AG08396 (cell line): ENCODE measurements at places on chromosomes 7 and 10.
A peak's percentile ranks its signal among the peaks of the same experiment; 100 is the strongest.

DNA sequence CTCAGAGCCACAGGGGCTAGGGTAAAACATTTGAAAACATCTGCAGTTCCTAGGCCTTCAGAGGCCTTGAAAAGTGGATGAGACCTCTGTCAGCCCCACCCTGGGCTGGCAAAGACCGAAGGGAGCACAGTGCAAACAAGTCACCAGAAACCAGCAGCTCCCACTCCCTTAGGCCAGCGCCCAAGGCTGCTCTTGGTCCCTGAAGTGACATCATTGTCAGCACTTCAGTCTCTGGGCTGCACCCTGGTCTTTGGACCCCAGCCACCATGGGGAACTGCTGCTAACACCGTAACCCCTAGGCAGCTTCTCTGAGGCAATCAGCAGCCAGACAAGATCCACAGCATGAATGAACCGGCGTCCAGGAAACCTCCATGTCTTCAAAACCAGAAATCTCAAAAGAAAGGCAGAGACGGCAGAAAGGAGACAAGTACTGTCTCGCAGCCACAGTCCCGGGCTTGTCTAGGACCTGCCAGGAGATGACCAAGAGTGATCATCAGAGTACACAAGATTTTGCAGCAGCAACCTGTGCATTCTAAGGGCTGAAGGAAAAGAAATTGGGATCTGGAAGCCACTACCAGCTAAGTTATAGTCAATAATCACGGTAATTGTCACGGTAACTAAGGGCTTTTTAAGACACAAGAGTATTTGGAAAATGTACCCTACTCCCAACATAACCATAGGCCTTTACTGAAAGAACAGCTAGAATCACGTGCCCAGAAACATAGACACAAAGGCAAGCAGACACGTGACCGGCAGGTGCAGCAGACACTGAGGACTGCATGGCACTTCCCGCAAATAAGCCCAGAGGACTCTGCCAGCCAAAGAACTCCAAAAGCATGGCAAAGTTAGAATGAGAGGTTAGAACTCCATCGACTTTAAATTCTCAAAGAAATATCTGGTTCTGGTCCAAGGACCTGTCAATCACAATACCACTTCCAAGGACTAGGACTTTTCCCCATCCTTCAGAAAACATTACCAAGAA, 23.3 kb downstream of the CPXM2 start:
- no peak for DNase-seq

DNA sequence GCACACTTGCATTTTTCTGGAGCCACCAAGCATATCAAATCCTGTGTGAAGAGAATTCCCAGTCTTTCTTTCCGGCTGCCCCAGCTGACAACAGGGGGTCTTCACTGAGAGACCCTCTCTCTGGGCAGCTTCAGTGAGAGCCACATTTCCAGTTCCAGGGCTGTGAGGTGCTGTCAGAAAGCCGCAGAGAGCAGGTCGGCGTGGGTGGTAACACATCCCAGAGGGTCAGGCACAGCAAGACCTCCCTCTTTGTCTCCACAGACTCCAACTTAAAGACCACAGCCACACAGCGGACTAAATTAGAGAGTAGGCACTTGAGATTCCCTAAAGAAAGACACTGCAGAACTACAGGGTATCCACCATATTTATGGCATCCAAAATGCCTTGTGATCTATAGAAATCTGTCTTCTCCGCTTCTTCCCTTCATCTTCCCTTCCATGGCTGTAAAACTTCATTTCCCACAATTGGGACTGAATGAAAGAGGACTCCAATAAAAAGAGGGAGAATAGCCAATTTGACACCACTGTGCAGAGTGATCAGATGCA, 116.0 kb upstream of the C7orf33 start:
- DNase-seq = no peak

DNA sequence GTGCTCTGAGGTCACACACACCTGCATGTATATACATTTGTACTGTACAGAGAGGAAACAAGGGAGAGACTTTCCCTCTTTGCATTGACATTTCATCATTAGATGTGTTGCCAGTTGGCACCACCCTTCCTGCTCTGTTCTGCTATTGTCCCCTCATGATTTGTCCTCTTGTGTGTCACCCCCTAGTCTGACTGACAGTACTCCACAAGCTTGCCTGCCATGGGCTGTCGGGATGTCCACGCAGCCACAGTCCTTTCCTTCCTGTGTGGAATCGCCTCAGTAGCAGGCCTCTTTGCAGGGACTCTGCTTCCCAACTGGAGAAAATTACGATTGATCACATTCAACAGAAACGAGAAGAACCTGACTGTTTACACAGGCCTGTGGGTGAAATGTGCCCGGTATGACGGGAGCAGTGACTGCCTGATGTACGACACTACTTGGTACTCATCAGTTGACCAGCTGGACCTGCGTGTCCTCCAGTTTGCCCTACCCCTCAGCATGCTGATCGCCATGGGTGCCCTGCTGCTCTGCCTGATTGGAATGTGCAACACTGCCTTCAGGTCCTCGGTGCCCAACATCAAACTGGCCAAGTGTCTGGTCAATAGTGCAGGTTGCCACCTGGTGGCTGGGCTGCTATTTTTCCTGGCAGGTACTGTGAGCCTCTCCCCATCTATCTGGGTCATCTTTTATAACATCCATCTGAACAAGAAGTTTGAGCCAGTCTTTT, 9.4 kb downstream of the CLDN12 start:
- no peak for DNase-seq

- DNase-seq = peak; percentile 33
Measured at GRCh38 chr10:50224330-50224952, 26.9 kb downstream of the ASAH2 start.

DNA sequence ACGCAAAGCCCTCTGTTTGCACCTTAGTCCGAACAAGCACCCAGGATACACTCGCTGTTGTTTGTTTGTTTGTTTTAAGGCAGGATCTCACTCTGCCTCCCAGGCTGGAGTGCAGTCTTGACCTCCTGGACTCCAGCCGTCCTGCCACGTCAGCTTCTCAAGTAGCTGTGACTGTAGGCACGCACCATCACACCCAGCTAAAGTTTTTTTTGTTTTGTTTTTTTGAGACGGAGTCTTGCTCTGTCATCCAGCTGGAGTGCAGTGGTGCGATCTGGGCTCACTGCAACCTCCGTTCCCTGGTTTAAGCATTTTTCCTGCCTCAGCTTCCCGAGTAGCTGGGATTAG, 76.8 kb downstream of the CTBP2 start:
- DNase-seq = peak; percentile 62

- no peak for DNase-seq
Measured at GRCh38 chr7:139737221-139738100, 40.3 kb downstream of the HIPK2 start.

GRCh38 chr7:122913608-122914007, 27.3 kb upstream of the CADPS2 start:
- DNase-seq = no peak

DNA sequence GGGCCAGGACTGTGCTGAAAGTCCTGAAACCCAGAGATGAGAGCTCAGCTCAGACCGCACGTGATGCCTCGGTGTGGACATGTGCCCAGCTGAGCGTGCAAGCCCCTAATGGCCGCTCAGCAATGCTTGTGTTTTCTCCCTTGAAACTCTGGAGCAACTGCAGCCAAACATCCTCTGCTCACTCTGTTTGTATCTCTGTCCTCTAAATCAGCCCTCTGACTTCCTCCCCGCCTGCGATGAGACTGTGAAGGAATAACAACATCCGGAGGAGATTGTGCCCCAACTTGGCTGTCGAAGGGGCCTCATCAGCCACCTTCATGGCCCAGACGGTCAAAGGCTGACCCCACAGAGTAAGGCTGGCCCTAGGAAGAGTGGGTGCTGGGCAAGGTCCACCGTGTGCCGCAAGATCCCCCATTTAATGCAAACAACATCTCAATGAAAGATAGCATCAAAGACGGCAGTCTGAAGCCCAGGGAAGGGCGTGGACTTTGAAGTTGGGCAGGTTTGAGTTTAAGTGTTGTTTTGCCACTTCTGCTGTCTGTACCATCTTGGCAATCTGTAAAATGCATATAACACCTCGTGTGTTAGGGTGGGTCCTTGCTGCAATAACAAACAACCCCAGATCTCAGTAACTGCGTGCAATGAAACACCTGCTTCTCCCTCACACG, 39.9 kb downstream of the CALML3 start:
- no peak for DNase-seq

- DNase-seq = no peak
Measured at GRCh38 chr10:113053091-113053490, 103.0 kb downstream of the TCF7L2 start.

DNA sequence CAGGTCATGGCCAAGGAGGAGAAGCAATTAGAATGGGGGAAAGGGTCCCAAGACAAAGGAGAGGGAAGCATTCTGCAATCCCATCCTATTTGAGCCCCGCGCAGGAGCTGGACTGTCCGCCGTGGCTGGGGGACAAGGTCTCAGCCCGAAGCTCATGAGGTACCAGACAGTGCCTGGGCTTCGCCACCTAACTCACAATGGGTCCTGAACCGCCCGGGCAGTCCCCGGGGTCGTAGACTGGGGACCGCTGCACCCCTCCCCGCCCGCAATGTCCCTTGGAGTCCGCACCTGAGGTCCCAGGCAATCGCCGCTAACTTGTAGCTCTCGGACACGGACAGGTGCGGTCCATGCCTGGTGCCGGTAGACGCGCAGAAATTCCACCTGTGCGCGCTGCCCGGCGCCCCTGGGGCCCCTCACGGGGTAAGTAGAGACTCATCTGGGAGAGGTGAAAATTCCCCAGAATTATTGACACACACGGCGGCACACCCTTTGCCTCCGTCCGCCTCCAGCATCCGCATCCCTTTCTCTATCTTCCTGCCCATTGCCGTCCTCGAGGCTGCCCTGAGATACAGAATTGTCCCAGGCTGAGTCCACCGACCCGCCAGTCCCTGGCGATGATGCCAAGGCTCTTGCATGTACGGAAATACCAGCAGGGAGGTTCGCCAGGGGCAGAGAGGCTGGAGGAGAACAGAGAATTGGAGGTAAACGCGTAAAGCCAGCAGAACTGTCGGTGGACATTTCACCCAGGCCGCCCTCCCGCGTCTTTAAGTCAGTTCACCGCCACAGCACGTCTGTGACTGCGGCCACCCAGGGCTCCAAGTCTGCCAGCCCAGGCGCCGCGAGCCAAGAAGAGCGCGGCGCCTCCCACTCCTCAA, 1.8 kb downstream of the CHRM2 start:
- DNase-seq = peak; percentile 16

DNA sequence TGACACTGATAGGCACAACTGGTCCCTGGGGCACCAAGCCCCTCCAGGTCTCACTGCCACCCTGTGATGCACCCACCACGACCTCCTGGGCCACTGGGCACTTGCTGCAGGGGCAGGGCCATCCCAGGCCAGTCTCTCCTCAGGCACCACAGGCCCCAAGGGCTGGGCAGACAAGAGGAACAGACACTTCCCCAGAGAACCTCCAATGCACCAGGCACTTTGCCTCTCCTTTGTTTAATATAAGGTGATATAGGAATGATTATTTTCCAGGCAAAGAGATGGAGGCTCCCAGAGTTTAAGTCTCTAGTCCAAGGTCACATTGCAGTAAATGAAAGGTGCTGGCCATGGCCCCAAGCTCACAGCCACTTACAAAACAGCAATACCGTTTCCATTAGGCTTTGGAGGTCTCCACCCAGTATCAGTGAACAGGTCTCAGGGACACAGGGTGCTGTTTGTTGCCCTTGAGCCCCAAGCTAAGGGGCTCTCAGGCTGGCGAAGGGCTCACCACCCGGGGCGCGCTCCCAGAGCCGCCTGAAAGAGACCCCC, 4.5 kb downstream of the DEPP1 start:
- DNase-seq = no peak

GRCh38 chr7:155523168-155523675, 23.1 kb downstream of the CNPY1 start:
- DNase-seq = no peak

- no peak for DNase-seq
Measured at GRCh38 chr10:1747590-1748157, 10.3 kb upstream of the ADARB2 start.

DNA sequence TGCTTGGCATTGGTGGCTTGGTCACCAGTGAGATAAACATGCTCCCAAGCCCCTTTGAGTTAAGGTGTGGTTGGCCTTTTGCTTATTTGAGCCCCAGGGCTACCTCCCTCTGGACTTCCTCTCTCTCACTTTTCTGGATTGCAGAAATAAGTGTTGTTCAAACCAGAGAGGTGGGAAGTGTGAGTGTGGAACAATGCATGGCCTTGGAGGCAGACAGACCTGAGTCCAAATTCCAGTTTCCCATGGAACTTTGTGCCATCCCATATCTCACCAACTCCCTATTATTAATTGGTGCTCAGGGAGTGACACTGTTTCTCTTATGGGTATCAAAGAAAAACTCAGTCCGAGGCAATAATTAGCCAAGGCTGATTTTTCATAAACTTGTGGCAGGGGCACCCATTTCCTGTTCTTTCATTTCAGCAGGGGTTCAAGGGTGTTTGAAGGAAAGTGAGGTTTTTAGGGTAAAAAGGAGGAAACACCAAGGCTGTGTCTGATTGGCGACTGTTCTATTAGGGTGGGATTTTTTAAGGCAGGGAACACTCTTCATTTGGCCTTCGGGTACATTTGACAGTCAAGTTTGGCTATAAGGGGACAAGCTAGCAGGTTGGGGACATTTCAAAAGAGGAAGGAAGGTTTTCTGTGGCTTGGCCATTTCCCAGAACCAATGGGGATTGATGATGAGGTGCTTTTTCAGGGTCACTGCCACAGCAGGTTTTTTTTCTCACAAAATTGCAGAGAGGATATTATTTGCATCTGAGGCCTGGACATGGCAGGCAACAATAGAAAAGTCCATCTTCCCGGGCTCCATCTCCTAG, 148.8 kb upstream of the NPY start:
- no peak for DNase-seq

DNA sequence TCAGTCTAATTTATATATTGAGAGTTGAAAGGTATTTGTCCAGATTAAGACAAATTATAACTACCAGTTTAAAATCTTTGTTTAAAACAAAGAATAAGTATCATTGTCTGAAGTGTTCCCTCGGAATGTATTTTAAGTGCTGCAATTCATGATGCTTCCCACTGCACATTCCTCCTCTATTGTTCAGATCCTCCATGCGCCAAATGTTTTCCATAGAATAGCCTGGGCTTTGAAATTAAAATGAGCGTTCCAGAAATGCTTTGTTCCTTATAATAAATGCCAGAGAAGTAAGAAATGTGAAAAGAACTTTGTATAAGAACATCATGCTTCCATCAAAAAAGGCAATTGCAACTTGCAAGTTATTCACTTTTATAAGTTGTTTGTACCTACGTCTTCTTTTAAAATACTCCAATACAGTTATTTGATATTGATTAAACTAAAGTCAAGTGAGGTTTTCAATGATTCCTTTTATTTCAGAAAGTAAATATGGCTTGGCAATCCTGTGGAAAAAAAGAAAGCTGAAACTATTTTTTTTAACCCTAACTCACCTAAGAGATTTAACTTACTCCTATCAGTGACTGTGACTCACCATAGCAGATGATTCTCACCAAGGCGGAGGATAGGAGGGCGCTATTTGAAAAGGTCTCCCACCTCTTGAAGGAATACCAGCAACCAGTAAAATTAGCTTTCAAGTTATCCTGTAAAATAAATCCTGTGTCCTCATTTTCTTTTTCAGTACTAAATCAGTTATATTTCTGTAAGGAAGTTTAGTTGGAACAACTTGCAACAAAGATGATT, 85.8 kb downstream of the CTNNA3 start:
- no peak for DNase-seq
